ENCODE measurements at places on chromosomes 5 and 9.

- no peak for DNase-seq
Measured at GRCh38 chr5:135174315-135175096, 140.5 kb upstream of the PITX1 start.

- DNase-seq: peak; percentile 58
Measured at GRCh38 chr9:136426787-136427186, 12.9 kb downstream of the INPP5E start.

DNA sequence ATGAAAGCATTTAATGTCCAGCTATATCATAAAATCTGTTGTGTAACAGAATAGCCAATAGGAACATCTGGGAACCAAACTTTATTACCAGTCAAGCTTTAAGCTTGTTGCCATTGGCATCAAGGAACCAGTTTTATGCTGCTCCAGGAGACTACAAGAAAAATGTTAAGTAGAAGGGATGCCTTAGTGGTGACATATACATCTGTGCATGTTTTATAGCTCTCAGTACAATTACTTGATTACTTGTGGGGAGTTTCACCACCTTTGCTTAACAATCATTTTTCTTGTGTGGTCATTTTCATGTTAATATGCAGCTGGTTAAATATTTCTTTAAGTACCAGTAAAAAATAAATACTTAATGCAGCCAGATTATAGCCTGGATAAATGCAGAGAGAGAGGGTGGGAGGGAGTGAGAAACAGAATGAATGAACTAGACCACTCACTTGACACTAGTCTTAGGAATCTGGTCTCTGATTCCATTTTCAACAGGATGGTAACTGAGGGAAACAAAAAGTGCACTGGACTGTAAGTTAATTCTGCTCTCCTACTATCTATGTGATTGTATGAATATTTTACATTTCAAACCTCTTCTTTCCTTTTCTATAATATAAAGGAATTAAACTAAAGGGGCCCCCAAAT lies 35.7 kb upstream of the LURAP1L start:
- DNase-seq: no peak

DNA sequence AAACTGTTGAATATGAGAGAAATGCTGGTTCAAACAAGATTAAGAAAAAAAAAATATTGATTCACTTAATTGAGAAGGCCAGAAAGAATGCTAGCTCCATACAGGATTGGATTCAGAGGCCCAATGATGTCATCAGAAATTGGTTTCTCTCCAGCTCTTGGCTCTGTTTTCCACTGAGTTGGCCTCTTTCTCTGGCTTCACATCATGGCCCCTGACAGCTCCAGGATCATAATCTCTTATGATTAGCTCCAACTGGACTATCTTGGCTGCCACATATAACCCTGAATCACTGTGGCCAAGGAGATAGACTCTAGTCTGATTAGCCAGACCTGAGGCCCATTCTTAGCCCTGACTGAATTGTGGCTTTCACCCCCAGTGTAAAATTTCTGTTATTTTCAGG lies 244.7 kb upstream of the GRAMD2B start:
- peak; percentile 84 for DNase-seq

GRCh38 chr9:15142878-15143534 lies 164.0 kb downstream of the TTC39B start:
- DNase-seq: peak; percentile 74

GRCh38 chr5:81925009-81925408 lies 46.8 kb upstream of the ATG10 start:
- no peak for DNase-seq

GRCh38 chr9:126536841-126537465 lies 76.8 kb upstream of the LMX1B start:
- DNase-seq: no peak

GRCh38 chr9:105154723-105155191 lies 89.7 kb upstream of the SLC44A1 start:
- DNase-seq: peak; percentile 84

- no peak for DNase-seq
Measured at GRCh38 chr9:90180381-90180780, 462.2 kb downstream of the DIRAS2 start.

- DNase-seq: no peak
Measured at GRCh38 chr9:130854092-130854491, 19.0 kb downstream of the ABL1 start.

- peak; percentile 32 for DNase-seq
Measured at GRCh38 chr5:1882337-1883119, at the start of gene IRX4. TSS of gene IRX4 (minus strand) at chr5:1882925. CDS start at chr5:1882647, 278 bp downstream.

DNA sequence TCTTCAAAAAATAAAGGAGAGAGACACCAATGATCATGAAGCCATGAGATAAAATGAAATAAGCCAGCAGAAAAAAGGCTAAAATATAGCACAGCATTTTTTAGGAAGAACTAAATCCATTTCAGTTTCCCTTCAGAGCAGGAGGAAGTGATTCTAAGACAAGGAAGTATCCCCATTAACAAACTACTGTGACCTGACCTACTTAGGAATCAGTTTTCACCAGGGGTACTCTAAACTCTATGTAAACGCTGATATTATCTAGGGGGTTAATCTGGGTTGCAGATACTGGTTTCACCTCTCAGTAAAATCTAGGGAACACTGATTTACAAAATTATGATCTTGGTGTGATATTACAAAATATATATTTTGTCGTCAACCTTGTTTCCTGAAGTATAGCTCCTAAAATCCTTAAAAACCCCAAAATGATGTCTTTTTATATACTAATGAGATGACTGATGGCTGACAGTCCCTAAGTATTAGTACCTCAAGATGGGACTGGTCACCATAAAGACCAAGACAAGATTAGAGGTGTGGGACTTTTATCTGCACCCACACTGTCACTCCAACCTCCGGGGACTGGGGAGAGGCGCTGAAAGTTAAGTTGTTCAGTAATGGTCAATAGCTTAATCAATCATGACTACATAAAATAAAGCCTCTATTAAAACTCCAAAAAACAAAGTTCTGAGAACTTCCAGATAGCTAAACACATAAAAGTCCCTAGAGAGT lies 2.9 kb upstream of the FNBP1 start:
- DNase-seq: no peak

DNA sequence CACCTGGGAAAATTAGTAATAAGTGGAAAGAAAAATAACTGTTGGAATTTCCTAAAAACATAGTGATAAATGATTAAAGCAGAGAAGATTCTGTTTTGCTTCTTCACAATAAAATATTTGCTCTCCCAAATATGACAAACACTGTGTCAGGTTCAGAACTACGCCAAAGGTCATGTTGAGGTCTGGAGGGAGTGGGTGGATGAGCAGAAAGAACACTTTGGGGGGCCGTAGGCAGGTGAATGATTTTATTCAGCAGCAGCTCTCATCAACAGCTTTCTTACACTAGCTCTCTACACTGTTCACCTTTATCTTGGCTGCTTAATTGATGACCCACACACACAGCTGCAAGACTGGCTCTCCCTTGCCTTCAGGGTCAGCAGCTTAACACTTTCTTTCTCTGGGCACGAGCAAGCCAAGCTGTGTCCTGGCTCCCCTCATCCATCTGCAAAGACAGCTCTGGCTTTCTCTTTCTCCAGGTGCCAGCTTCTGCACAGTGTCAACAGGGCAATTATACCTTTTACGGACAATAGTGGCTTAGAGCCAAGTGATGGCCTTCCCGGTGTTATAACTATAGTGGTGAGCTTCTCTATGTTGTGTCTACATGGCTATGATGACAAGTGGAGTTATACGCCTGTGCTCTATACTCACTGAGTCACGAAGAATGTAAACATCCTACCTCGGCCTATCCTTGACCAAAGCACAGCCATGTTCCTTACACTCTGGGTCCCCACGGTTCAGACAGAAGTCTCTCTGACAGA lies 18.9 kb upstream of the GPX8 start:
- no peak for DNase-seq

DNA sequence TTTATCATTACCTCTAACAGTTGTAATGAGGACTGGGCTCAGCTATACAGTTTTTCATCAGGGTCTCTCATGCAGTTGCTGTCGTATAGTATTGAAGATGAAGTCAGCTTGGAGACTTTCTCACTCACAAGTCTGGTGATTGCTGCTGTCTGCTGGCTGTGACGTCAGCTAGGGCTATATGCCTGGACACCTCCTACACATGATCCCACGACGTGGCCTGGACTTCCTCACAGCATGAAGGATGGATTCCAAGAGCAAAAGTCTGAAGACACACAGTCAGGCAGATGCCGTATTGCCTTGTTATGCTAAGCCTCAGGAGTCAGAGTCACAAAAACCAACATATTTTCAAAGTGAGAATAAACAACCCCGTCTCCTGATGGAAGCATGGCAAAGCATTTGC lies 193.3 kb downstream of the LURAP1L start:
- peak; percentile 64 for DNase-seq

- no peak for DNase-seq
Measured at GRCh38 chr5:173420108-173420507, 91.9 kb upstream of the STC2 start.

DNA sequence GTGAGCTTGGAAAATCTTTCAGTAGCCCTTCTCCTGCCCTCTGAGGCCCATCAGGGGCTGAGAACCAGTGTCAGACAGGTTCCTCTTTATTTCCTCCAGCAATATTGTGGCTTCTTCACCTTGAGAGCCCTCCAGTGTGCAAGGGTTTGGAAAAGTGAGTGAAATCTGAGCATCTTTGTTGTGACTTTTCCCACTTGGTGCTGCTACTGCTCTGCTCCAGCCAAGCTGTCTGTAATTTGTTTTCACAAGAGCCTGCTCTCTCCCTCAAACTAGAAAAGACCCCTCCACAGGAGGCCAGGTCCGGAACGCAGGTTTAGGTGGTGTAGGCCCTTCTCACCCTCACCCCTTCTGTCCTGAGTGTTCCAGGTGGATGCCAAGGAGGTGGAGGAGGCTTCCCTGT lies 57.4 kb upstream of the SPRY4 start:
- DNase-seq: no peak

DNA sequence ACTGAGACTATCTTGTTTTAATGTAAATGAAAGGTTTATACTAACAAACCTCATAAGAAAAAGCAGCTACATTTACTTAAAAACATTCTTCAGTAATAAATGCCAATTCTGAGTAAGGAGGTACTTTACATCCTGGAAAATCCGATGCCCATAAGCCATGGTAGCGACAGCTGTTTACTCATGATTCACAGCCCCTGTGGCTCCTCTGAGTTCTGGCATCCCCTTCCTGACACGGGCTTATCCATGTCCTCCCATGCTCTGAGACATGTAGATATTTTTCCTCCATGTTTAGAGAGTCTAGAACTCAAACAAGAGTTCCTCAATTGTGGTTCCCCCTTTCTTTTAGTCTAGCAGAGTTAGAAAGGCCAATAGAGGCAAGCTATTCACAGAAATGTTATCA lies 63.1 kb upstream of the DEPDC1B start:
- DNase-seq: no peak

DNA sequence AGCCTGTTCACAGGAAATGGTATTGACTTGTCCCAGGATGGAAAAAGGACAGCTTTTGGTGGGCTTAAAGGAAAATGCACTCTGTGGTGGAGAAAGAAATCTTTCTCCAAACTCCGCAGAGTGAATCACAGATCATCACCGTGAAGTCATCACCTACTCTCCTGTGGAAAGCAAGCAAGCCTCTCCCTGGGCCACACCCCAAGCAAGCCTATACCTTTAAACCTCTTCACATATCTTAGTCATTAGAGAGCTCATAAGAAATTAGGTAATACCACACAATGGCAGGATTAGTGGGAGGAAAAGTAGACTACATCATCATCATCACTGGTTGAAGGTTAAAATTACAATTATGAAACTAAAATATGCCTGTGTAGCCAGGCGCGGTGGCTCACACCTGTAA lies 23.2 kb downstream of the TLE1 start:
- DNase-seq: no peak

DNA sequence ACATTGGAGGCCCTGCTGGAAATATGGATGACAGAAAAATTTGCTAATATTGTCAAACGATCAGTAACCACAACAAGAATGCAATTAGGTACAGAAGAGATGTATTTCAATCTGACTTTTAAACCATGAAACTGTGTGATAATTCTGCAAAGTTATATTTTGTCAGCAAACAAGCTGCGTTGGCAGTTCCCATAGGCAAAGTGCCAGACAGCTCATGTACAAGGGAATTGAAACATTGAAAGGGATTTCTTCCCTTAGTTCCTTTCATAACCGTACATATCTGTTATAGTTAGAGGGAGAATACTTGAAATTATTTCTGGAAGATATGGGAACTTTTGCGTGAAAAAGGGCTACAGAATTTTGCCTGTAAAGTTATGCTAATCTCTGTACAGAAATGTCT lies 419.4 kb upstream of the PTGER4 start:
- DNase-seq: peak; percentile 35

DNA sequence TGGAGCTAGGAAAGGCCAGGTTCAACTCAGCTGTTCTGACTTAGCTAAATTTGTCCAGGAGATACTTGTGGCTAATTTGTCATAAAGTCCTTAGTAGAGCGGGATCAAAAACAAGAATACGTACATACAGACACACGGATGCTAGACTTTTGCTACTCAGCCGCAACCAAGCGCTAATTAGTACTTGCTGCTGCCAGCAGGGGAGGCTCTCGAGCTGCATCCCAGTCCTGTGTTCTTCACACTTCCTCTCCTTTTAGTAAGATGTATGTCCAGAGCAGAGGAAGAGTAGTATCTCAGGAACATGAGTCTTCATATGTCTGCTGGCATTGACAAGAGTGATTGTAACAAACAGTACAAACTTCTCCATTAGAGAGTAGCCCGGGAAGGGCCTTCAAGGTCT lies 58.3 kb downstream of the CYFIP2 start:
- no peak for DNase-seq

DNA sequence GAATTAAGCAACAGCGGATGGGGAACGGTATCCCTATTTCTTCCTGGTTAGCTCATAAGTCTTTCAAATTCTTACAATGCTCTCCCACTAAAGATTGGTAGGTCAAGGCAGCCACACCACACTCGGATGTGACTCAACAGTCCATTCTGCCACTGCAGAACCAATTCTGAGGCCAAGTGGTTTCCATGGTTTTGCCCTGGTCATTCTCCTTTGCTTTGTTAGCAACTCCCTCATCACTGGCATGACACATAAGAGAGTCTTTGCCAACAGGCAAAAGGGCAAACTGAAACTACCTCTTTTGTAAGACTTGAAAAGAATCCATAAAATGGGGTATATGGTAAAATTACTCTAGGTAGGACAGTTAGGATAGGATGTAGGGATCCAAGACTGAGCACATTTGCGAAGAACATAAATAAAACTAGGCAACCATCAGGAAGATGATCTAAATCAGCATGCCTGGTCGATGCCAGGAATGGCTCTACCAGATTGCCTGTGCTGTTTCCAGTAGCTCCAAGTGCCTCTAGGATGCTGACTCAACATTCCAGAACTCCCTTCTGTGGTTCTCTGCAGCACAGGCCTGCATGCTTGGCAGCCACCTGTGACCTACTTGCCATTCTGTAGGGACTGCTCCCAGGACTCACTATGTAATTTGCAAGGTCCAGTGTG lies 105.4 kb downstream of the DCP2 start:
- DNase-seq: peak; percentile 90
